ENCODE measurements at places on chromosomes 16 and 17.

GRCh38 chr16:4792951-4793513 is 2.1 kb upstream of the SMIM22 start:
- DNase-seq: no peak

DNA sequence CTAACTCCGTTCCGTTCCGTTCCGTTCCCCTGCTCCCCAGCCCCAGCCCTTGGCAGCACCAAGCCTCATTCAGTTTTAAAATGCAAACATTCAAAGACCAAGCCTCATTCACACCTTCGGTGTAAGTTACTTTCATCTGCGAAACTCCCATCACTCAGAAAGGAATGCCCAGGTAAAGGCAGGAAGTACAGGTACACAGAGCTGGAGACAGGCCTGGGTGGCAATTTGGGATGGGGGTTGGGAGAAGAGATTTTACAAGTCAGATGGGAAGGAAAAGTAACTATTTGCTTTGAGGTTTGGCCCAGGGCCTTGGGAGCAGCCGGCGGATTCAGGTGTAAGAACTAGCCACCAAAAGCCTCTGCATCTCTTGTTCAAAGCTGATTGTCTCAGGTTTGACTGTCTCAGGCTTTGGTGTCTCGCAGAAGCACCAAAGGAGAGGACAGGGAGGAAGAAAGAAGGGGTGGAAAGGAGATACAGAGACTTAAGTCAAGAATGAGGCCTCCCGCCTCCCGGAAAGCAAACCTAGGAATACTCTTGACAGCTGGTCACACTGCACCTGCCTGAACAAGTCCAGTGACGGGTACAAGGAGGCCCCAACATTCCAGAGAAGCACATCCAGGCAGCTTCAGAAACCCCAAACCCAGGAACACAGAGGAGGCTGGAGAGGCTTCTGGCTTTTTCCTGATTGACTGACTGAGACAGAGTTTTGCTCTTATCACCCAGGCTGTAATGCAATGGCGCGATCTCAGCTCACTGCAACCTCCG is 54.7 kb downstream of the NXN start:
- DNase-seq: no peak

DNA sequence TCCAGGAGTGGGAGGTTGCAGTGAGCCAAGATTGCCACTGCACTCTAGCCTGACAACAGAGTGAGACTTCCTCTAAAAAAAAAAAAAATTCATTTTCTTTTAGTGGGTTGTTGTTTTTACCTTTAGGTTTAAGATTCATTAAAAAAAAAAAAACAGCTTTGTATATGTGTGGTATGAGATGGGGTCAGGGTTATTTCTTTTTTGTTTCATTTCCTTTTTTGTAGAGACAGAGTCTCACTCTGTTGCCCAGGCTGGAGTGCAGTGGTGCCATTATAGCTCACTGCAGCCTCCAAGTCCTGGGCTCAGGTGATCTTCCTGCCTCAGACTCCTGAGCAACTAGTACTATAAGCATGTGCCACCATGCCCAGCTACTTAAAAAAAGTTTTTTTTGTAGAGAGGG is 47.0 kb downstream of the BCAS3 start:
- no peak for DNase-seq

- DNase-seq: no peak
Measured at GRCh38 chr17:4679658-4680057, 24.3 kb downstream of the PELP1 start.

- DNase-seq: no peak
Measured at GRCh38 chr17:65121916-65122806, 15.0 kb upstream of the RGS9 start.

DNA sequence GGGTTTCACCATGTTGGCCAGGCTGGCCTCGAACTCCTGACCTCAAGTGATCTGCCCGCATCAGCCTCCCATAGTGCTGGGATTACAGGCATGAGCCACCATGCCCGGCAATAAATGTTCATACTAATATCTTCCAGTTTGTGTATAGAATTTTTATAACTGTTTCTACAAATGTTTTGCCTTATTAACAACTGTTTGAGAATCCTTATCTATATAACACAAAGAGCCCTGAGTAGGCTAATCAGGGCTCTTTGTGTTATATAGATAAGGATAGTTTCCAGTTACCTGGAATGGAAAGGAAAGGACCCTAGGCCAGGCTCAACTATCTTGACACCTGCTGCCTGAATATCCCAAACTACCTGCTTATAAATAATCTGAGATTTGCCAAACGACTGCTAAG is 16.9 kb downstream of the TERF2 start:
- no peak for DNase-seq

- DNase-seq: no peak
Measured at GRCh38 chr16:86608301-86608747, 30.0 kb downstream of the FOXL1 start.

DNA sequence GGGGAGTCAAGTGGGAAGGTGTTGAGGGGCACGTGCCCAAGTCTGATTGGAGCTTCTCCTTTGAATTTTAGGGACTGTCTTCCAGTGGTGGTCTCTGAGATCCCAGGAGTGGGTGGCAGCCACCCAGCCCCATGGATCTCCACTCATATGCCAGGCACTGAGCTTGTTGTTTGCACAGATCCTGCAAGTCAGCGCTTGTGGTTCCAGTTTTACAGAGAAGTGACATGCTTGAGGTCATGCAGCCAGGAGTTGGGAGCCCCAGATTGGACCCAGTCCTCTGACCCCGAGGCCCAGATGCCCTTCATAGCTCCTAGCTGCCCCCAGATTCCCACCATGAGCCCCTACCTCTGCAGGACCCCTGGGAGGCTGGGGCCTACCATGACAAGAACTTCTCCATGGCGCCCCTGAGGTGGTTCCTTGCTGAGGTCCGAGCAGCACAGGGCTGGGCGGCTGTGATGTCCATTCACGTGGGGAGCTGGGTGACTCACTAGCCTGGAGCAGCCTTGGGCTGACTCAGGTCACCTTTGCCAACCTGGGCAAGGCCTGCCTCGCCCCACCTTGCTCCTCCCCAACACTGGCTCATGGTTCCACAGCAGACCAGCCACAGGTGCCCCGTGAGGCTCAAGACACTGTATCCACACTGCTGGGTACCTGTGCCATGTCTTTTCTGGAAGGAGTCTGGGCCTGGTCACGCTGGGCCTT is 47.4 kb downstream of the RAI1 start:
- DNase-seq: no peak

GRCh38 chr16:84647828-84648594 is at the start of gene KLHL36:
TSS of gene KLHL36 (plus strand) at chr16:84648511. CDS start at chr16:84650868, 2,357 bp downstream.
- no peak for DNase-seq

- no peak for DNase-seq
Measured at GRCh38 chr17:59892251-59892923, 356 bp downstream of the TUBD1 start.

GRCh38 chr17:78613416-78613815 is 36.2 kb upstream of the DNAH17 start:
- DNase-seq: no peak

- DNase-seq: no peak
Measured at GRCh38 chr16:17273142-17273561, 197.6 kb downstream of the XYLT1 start.

DNA sequence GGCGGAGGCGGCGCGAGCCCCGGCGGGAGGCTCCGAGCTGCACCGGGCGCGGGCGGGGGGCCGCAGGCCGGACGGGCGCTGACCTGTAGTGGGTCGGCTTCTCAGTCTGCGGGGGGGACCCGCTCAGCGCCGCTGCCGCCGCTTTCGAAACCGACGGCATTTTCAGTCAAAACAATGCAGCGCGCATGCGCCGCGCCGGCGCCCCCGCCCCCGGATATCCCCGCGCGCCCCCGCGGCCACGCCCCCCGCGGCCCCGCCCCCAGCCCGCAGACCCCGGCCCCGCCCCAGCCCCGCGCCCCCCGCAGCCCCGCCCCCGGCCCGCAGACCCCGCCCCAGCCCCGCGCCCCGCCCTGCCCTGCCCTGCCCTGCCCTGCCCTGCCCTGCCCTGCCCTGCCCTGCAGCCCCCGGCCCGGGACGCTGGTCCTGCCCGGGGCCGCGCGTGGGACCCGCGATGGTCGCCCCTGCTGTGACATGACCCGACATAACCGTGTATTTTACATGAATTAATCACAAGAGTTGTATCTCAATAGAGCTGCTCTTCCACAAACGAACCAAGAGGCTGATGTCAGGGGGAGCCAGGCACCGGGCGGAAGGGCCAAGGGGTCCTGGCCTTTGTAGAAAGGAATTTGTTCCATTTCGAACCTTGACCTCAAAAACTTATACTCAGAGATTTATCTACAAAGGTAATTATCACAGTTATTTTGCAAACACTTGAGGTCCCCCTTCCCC is at the start of gene UNKL:
TSS of gene UNKL (minus strand) at position 173 of the 729 bp plus-strand sequence. CDS start at position 160, 13 bp downstream.
- DNase-seq: no peak

- DNase-seq: no peak
Measured at GRCh38 chr17:77182205-77183172, 41.7 kb downstream of the SEC14L1 start.

GRCh38 chr16:55662644-55663031 is 6.8 kb downstream of the SLC6A2 start:
- no peak for DNase-seq

GRCh38 chr17:28972437-28972836 is 21.1 kb upstream of the PHF12 start:
- DNase-seq: no peak

- DNase-seq: no peak
Measured at GRCh38 chr17:64202683-64203344, 60.2 kb downstream of the TEX2 start.

DNA sequence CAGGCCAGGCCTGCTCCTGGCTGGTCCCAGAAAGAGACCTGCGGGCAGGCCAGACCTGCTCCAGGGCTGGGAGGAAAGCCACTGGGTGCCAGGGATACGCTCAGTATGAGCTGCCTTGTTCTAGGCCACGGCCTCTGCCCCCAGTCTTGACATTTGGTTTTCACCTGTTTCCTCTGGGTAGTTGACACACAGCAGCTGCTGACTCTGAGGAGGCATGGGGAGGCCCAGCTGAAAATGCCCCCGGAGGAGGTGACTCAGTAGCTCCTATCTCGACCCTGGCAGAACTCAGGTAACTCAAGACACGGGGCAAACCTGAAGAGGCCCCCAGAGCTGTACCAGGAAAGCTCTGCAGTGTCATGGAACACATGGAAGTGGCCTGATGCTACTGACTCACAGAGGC is 13.9 kb upstream of the ADGRG1 start:
- no peak for DNase-seq

GRCh38 chr17:36641877-36642845 is 40.8 kb downstream of the MRM1 start:
- no peak for DNase-seq

Data from GOT3 (cell line).